AG09319 (cell line): ENCODE measurements at places on chromosomes 11 and 22.

DNA sequence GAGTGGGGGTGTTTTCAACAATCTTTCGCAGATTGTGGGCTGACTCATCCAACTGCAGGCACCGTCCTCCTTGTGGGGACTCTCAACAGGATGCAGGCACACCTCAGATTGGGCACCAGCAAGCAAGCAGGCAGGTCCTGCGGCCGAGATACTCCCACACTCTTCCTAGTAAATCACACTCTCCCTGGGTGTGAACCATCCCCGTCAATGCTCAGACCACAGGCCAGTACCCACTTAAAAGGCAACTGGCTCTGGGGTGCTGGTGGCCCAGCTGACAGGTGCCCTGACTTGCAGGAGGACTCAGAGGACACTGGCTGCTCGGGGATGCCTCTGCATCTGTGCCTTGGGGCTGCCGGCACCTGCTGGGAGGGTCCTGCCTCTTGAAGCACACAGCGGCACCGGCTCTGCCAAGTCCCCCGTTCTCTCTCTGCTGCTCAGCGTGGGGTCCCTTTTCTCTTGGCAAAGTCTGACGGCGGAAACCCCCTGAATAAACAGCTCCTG is 282.5 kb downstream of the CTTN start:
- DNase-seq, result no peak

DNA sequence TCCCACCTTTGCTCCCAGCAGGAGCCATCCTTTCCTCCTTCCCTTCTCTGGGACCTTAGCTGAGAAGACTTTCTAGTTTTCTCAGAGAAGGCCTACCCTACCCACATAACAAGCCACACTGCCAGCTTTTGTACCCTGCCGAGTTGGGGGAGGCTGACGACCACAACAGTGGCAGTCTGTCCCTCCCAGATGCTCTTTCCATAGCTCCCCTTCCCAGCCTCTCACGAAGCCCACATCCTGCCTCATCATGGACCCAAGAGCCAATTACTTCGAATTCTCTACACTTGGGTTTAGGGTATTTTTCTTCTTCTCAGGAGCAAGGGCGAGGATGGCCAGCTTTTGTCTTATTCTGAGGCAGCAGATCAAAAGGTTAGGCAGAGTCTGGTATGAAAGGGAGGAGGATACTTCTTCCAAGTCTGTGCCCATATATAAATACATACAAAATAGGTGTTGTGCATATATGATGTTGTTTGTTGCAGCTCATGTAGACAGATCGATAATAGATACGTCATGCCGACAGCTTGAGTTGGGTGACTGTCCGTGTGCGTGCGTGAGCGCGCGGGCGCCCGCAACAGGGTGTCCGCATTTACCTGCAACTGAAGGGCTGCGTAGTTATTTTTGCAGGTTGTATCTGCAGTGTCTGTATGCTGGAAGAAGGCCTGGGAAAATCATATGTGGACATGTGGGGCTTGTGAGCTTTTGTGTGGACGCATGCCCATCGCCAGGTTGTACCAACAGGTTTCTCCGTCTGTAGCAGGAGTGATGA is 846 bp upstream of the NRGN start:
- no peak for DNase-seq

DNA sequence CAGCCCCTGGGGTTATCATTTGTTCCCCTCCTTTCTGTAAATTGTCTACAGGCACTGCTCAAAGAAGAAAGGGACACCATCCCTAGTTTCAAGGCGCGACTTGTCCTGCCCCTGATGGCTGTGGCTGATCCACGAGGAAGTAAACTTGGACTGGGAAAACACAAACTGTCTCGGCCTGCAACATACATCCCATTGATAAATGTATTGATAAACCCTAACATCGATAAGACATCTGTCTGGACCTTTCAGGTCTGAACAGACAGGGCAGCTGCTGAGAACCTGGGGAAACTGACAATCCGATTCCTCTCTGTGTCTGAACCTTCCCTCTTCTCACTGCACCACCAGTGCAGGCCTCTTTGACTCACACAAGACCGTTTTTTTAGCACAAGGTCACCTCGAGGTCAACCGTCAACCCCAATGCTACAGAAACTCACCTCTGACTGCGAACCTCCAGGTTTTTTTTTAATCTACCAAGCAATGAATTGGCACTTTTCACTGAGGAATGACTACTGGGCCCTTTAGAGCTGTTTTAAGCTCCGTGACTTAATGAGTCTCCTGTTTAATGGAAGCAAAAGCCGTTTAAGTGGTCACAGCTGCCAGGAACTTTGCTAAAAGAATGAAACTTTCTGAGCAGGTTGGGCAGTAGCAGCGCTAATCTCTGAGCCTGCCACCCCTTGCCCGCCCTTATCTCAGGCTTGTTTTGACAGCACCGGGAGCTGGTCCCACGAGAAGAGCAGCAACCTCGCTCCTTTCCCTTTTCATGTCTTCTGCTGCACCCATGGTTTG is 203.8 kb upstream of the TMEM45B start:
- DNase-seq, result no peak

GRCh38 chr11:71998649-71999310 is at the start of gene IL18BP:
Gene IL18BP (plus strand): TSS chr11:71998909. CDS start chr11:71999985, 1,076 bp downstream.
- no peak for DNase-seq

DNA sequence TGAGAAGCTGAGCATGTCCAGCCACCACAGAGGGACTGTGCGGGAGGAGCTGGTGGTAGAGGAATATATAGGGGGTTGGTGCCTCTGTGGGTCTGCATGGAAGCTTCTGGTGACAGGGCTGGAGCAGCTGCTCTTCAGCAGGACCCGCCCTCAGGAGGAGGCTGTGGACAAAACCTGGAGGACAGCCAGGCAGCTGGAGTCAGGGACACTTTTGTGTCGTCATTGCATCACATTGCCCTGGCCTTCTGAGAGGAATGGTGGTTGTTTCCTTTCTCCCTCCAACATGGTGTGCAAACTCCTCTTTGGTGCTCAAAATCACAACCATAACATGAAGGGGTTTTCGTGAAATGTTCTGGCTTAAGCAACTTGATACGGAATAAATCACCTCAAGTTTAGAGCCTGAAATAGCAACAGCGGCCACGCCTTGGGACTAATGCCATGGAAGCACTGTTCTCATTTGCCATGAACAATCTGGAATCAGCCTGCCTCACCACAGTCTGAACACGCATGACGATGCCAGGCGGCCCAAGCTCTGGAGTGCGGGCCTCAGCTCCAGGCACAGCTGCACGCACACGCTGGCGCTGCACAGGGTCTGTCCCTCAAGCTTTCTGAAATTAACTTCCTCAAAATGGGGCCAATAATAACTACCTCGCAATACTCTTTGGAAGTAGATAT is 17.1 kb upstream of the CSRP3 start:
- DNase-seq, result no peak
